ENCODE measurements at places on chromosomes 11 and 22. TPM values are rescaled to one million over a fixed set of nuclear protein-coding genes. Genes with fewer than 3 reads are reported as not detected.

Gene OR52I2
- not detected for total RNA-seq

Gene AP1B1
- total RNA-seq = 80.8 TPM

Gene ACER3
- total RNA-seq = 26.0 TPM

Gene MPPED2
- total RNA-seq = 0.72 TPM

Gene NLRP6
- total RNA-seq = 0.12 TPM

Gene TTLL1
- 4.7 TPM for total RNA-seq

Gene OR52B2
- total RNA-seq = not detected

Gene CBL
- 11.0 TPM for total RNA-seq

Gene RASSF10
- total RNA-seq = 11.3 TPM

Gene MS4A3
- not detected for total RNA-seq

Gene CD3E
- 1.2 TPM for total RNA-seq

Gene TEX54
- not detected for total RNA-seq

Gene C1QTNF4
- not detected for total RNA-seq

Gene PLAAT2
- total RNA-seq = 0.84 TPM

Gene HBG2
- total RNA-seq = not detected

Gene ANO5
- 0.20 TPM for total RNA-seq

Gene DDI1
- not detected for total RNA-seq

- no peak for ATAC-seq
These were observed 19.2 kb upstream of the GALNT18 start for GRCh38 chr11:11640996-11641395.

- no peak for ATAC-seq
These were observed 7.0 kb upstream of the CHADL start for GRCh38 chr22:41247703-41248102.

GRCh38 chr22:35538801-35539321 lies 1.8 kb upstream of the RASD2 start:
- peak; percentile 34 for ATAC-seq

- ATAC-seq = no peak
These were observed 429.5 kb upstream of the ANO3 start for GRCh38 chr11:25902476-25902875.

DNA sequence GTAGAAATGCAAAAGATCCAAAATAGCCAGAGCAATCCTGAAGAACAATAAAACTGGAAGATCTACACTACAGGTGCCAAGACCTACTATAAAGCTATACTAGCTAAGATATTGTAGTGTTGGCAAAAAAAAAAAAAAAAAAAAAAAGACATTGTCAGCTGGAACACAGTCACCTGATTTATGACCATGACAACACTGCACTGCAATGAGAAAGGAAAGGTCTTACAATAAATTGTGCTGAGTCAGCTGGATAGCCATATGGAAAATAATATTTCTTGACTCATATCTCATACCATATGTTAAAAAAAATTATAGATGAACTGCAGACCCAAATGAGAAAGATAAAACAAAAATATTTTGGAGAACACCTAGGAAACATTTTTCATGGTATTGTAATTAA lies 3.1 kb upstream of the PANX3 start:
- no peak for ATAC-seq

- no peak for ATAC-seq
These were observed 106.2 kb downstream of the RAB38 start for GRCh38 chr11:88068848-88069554.

GRCh38 chr11:20160425-20161229 lies at the start of gene DBX1:
Gene DBX1, minus strand, starts transcription at chr11:20160475. Its CDS starts 151 bp downstream, at chr11:20160324.
- no peak for ATAC-seq

- no peak for ATAC-seq
These were observed 403.2 kb downstream of the NELL1 start for GRCh38 chr11:21072558-21072957.

GRCh38 chr11:2681408-2682145 lies 18.2 kb downstream of the KCNQ1OT1 start:
- no peak for ATAC-seq

DNA sequence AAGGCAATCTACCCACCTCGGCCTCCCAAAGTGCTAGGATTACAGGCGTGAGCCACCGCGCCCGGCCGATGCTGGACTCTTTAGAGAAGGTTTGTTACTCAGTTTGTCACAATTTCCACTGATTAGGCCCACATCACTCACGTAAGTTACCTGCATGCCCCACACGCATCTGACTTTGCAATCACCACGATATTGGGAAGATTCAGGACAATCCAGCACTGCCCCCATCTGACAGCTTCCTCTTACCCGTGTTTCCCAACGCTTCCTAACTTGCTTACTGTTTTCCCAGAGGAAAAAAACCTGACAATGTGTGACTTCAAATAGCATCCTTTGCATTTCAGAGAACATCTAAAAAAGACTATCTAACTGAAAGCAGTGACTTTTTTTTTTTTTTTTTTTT lies 21.8 kb upstream of the EIF3M start:
- no peak for ATAC-seq

GRCh38 chr11:126440792-126441514 lies 85.5 kb downstream of the ST3GAL4 start:
- ATAC-seq = peak; percentile 78

DNA sequence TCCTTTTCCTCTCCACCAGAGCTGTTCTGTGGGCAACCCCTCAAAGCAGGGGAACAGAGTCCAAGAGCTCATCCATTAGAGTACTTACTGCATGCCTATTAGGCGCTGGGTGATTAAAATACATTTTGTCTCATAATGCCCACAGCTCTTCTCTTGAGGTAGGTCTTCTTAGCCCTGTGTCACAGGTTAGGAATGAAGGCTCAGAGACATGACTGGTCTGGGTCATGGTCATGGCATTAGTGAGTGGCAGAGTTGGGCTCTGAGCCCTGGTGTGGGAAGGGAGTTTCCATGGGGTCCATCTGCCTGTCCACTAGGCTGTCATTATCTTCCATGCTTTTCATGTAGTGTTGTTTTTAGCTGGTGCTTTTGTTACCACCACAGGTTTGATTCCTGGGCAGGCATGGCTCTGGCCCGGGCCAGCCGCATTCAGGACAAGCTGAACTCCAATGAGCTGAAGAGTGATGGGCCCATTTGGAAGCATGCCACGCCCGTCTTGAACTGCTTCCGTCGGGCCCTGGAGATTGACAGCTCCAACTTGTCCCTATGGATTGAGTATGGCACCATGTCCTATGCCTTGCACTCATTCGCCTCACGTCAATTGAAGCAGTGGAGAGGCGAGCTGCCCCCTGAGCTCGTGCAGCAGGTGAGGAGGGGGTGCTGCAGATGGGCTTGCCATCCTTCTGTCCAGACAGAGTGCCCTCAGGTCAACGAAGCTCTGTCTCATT lies 76.1 kb downstream of the CABIN1 start:
- no peak for ATAC-seq

DNA sequence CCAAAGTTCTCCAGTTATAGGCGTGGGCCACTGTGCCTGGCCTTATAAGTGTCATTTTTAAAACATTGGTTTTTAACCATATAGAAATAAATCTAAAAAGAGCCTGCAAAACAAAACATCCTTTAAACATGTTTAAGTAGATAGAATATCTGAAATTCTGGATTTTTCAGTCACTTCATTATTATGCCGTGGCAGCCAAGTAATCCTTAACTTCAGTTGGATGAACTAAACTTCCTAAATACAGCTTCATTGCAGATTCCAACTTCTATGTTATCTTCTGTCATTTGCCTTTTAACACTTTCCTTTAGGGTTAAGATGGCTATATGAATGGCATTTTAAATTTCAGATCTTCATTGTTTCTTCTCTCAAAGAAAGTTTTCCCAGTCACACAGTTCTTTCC lies 291.4 kb downstream of the TMEM135 start:
- no peak for ATAC-seq

DNA sequence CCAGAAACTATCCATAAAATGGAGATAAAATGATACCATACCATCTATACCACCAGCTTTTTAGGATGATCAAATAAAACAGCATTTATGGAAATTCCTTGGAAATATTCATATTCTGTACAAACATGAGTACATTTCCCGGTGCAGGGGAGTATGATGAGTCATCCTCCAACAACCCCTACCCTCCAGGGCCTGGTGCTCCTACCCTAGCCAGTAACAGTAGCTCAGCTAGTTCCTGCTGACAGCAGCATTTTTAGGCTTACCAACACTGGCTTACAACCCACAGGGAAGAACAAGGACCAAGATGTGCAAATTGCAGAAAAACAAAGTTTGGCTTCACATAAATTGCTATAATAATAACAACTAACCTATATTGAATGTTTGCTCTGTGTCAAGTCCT lies 406.2 kb upstream of the CADM1 start:
- ATAC-seq = no peak

DNA sequence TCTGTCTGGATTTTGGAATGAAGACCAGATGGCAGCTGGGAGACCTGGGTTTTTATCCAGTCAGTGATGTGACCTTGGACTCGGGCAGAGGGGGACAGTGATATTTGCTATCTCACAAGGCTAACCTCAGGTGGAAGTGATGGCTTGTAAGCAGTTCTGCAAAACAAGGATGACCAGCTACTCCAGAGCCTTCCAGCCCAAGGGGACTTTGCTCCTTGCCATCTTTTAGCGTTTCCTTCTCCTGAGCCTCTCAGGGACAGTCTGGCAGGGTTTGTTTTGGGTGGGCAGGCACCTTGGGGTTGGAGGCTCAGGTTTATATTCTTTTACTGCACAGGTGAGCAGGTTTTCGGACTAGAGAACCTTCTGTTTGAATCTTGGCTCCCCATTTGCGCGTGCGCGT lies 9.5 kb upstream of the OSBP2 start:
- no peak for ATAC-seq

DNA sequence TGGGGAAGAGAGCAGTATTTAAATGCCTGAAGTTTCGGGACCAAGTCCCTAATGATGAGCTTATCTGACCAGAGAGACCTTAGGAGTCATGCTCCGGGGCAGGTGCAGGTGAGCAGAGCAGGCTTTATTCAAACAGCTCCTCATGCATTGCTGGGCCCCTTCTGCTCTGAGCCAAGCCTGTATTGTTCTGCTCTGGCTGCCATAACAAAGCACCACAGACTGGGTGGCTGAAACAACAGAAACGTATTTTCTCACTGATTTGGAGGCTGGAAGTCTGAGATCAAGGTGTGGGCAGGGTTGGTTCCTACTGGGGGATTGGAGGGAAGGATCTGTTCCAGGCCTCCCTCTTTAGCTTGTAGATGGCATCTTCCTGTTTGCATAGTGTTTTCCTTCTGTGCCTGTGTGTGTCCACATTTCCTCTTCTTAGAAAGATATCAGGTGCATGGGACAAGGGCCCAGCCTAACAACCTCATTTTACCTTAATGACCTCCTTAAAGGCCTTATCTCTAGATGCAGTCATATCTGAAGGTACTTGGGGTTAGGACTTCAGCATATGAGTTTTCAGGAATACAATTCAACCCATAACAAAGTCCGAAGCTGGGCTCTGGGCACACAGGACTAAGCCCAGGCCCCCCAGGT lies 97.1 kb upstream of the PARVA start:
- no peak for ATAC-seq

DNA sequence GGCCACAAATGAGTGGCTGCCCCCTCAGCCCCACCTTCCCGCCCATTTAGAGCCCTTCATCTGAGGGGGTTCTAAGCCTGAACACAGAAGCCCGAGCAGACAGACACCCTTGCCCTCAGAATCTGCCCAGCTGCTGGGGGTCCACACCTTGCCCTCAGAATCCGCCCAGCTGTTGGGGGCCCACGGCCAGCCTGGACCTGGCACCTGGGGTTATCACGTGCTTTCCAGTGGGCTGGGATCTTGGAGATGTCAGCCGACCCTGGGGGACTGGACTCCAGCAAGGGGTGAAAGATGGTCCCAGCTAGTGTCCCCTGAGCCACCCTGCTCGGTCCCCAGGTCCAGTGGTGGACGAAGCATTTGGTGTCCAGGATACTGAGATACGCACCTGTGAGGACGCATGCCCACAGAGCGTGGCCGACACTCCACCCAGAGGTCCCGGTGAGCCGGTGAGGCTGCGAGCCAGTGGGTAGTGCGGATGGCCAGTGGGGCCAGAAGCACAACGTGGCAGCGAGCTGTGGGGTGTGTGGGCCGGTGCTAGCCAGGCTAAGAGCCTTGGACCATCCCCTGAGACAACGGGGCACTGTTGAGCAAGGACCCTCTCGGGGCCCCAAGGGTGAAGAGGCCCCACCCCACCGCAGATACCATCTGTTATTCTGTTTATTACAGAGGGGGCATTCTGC lies 3.1 kb upstream of the CTSD start:
- no peak for ATAC-seq

DNA sequence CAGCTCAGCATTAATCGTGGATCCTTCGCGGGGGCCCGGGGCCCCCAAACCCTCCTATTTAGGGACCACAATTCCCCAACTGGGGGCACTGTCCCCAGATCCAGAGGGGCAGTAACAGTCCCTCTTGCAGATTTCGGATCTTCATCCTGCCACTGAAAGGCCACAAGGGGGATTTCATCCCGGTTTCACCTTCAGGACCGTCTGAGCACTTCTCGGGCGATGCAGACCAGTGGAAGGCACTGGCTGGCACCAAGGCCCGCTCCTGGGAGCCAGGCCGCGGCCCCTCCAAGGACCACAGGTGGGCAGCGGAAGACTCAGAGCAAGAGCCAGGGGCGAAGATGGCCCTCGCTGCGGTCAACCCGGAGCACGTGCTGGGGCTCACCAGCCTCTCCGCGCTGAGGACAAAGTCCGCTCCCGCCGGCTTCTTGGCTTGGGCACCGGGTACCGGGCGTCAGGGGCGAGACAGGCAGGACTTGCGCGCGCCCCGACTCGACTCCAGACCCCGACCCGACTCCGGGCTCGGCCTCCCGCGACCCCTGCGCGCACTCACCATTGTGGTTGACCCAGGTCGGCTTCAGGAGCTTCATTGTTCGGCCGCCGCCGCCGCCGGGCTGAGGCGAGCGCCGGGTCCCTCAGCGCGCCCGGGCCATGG lies 517 bp downstream of the HIRA start:
- ATAC-seq = no peak

GRCh38 chr11:81218440-81218839 lies 1515.2 kb downstream of the FAM181B start:
- ATAC-seq = no peak

DNA sequence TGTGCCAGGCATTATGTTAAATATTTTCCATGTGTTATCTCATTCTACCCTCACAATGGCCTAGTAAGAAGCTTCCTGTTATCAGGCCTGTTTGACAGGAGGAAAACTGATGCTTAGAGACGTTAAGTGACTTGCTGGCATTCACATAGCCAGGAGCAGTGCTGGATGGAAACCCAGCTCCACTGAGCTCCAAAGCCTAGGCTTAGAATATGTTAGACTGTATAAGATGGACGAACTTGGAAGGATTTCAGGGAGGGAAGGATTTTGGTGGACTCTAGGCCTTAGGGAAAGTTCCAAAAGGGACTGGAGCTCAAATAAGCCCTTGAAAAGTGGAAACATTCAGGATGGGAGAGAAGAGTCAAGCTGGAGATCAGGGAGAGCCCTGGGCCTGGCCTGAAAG lies 2.1 kb downstream of the CD44 start:
- no peak for ATAC-seq

- no peak for ATAC-seq
These were observed 457.2 kb upstream of the CADM1 start for GRCh38 chr11:115961159-115962003.

DNA sequence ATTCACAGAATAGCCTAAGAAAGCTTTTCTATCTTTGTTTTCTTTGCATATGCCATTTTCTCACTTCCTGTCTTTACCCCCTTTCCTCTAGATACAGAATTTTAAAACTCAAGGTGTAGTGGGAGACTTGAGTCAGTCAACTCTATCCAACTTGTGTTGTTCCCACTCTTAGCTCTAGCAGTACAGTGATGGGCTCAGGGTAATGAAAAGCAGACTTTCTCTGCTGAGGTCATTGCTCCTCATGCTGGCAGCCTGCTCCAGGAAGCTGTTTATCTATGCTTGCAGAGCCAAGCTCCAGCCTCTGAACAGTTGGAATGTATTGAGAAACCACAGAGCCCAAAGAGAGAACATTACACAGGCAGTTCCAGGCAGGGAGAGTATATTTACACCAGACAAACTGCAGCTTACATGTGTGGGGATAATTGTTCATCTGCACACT lies 68.1 kb downstream of the CSTPP1 start:
- peak; percentile 59 for ATAC-seq

- peak; percentile 11 for ATAC-seq
These were observed 874 bp downstream of the APOL1 start for GRCh38 chr22:36253523-36254490.

Data from esophagus mucosa (tissue), 1 donor.